ENCODE measurements at places on chromosomes 5 and 9. TPM values are rescaled to one million over a fixed set of nuclear protein-coding genes. Genes with fewer than 3 reads are reported as not detected.

DNA sequence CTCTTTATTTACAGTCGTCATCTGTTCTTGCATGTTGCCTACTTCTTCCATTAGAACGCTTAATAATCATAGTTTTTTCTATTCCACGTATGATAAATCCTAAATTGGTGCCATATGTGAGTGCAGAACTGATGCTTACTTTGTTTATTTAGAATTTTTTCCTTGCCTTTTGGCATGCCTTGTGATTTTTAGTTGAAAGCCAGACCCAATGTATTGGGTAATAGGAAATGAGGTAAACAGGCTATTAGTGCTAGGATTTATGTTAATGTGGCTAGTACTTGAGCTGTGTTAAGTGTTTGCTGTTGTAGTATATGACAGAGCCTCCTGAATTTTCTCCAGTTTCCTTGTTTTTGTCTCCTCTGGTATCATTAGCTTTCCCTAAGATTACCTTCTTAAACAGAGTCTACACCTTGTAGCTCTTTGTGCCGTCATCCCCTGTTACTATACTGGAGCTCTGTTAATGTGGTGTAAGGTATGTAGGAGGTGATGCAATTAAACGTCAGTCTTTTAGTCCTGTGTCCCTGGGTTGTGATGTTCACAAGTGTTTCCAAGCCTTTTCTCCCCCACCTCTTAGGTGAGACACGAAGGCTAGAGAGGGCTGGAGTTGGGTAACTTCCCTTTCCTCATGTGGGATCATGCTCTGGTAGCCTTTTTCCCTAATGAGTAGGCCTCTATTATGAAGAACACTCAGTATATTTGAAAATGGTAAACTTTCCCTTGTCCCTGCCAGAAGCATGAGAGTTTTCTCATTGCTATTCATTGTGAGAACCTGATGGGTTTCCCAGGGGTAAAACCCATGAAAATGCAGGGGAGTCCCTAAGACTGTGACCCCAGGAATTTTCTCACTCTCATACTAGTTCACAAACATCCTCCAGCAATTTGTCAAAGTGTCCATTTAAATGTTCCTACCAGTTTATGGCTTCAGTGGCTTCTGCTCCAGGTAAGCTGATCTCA is 21.2 kb downstream of the SPATA31D3 start:
- no peak overlapping the region for H3K4me3 ChIP-seq
- no peaks in the 10 kb centered on the region for H3K4me1 ChIP-seq
- no peak for DNase-seq
- H3K36me3 ChIP-seq = peaks cover 6% of the 10 kb centered on the region

PLPP1 gene
- 40.9 TPM for total RNA-seq

- peaks cover 3% of the 10 kb centered on the region for H3K4me1 ChIP-seq
- no peak overlapping the region for H3K27ac ChIP-seq
- peaks cover 4% of the 10 kb centered on the region for H3K27me3 ChIP-seq
- H3K36me3 ChIP-seq = no peaks in the 10 kb centered on the region
- DNase-seq = no peak
- no peak overlapping the region for H3K4me3 ChIP-seq
These were observed 33.1 kb upstream of the AFAP1L1 start for GRCh38 chr5:149238540-149238939.

- H3K27me3 ChIP-seq = no peaks in the 10 kb centered on the region
- no peaks in the 10 kb centered on the region for H3K4me1 ChIP-seq
- H3K4me3 ChIP-seq = no peak overlapping the region
- no peaks in the 10 kb centered on the region for H3K36me3 ChIP-seq
These were observed 94.9 kb downstream of the ADRB2 start for GRCh38 chr5:148921350-148921749.

DNA sequence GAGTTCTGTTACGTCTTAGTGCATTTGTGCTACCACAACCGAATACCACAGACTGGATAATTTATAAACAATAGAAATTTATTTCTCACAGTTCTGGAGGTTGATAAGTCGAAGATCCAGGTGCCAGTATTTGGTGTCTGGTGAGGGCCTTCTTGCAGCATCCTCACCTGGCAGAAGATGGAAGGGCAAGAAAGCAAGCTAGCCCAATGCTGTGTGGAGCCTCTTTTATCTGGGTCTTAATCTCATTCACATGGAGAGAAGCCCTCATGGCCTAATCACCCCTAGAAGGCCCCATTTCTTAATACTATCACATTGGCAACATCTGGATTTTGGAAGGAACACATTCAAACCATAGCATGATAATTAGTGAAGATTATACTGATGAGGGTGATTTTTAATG is 159.3 kb downstream of the CHSY3 start:
- no peaks in the 10 kb centered on the region for H3K27me3 ChIP-seq
- no peaks in the 10 kb centered on the region for H3K4me1 ChIP-seq
- no peak overlapping the region for H3K27ac ChIP-seq
- no peak for DNase-seq
- no peaks in the 10 kb centered on the region for H3K36me3 ChIP-seq

GRCh38 chr5:40355846-40356245 is 323.9 kb upstream of the PTGER4 start:
- no peaks in the 10 kb centered on the region for H3K36me3 ChIP-seq
- no peak for DNase-seq
- no peak overlapping the region for H3K4me3 ChIP-seq

- H3K4me3 ChIP-seq = no peak overlapping the region
- DNase-seq = no peak
- no peaks in the 10 kb centered on the region for H3K27me3 ChIP-seq
- H3K36me3 ChIP-seq = no peaks in the 10 kb centered on the region
- peaks cover 24% of the 10 kb centered on the region for H3K4me1 ChIP-seq
These were observed 86.9 kb downstream of the NUDT12 start for GRCh38 chr5:103475629-103476240.
